Esophagus squamous epithelium (tissue), 5 donors: ENCODE measurements at places on chromosomes 2 and 18.

GRCh38 chr2:213491376-213491775, 207.1 kb downstream of the SPAG16 start:
- DNase-seq, result no peak

DNA sequence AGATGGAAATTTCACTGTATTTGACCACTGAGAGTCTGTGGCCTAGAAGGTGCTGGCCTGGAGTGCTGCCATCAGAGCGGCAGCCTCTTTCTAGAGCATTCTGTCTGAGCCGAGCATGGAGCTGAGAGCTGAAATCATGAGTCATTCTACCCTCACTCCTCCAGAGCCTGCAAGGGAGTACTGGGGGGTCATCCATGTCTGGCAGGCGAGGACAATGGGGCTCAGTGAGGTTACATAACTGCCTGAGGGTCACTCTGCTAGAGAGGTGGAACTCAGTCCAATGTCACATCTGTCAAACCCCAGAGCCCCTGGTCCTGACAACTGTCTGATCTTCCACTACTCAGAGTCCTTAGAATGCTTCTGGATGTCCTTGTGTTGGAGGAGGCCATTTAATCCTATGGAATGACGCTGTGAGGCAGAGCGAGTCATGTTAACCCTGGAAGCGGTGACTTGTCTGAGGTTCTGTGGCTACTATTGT, 65.3 kb downstream of the HAUS1 start:
- no peak for DNase-seq

DNA sequence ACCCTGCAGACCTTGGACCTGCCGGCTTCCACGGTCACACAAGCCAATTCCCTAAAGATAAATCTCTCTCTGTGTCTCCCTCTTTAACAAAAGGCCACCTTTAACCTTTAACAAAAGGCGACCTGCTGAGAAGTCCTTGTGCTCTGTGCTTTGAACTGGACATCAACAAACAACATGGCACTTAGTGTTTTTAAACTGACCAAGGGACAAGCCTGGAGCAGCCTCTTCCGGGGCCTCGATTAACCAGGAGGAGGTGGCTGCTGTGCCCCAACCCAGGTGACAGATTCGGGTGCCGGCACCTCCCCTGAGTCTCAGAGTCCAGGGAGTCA, 135.3 kb downstream of the RTP5 start:
- no peak for DNase-seq

DNA sequence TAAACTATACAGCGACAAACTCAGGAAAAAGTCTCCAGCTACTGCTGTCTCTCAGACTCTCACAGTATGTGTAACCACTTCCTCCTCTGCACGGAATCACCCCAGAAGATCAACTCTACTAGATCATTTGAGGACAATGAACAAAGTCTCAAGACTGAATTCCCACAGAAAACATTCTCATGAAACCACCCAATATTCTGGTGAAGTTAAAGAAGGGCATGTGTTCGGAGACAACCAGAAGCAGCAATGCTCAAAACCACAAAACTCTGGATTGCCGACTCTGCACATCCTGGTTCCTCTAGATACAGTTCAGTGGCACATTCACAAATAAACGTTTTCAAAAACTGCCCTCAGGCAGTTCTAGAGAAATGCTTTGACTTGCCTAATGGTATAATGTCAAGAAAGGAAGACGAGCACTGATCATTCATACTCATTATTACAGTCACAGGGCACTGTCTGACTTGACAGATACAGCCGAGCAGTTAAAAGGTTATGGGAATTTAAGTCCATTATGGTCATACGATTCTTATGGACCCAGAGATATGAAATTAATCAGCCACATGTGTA, 91.9 kb upstream of the STK17B start:
- DNase-seq, result no peak

GRCh38 chr2:11784747-11785610, 38.5 kb downstream of the LPIN1 start:
- DNase-seq, result no peak

DNA sequence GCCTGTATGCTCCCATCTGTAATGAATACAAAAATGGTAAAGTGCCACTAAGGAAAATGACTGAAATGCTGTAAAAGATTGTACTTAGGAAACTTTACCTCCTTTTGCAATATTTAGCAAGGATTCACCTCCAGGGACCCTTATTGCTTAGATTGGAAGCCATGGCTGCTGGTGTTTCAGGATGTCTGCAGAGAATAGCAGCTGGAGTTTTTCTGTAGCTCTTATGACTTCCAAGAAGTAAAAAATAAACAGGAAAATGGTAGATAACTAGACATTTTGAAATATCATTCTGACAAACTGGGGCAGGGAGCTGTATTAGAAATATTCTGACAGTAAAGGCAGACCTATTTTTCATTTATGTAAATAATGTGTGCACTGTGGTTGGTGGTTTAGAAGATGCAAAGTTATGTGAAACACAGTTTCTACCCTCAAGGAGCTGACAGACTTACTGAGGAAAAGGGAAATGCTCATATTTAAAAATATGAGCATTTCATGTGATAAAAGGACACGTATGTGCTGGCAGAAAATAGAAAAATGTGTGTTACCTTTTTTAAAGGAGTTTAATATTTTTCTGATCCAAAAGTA, 224.9 kb upstream of the BOD1L2 start:
- DNase-seq, result no peak

DNA sequence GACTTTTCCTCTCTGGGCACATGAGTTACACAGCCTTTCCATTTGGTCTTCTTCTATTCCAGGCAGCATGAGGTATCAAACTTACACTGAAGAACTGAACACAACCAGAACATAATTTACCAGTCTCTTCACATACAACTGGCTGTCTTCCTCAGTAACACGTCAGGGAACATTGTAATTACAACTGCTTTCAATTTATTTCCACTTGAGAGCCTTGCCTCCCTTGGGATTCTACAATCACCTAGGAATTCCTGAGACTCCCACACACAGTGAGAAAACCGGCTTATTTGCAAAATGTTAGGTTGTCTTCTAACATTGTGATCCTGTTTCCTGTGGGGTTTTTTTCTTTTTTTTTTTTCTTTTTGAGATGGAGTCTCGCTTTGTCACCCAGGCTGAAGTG, 149.9 kb downstream of the TMX3 start:
- no peak for DNase-seq

GRCh38 chr2:47888581-47889280, 17.6 kb downstream of the FBXO11 start:
- DNase-seq, result no peak

DNA sequence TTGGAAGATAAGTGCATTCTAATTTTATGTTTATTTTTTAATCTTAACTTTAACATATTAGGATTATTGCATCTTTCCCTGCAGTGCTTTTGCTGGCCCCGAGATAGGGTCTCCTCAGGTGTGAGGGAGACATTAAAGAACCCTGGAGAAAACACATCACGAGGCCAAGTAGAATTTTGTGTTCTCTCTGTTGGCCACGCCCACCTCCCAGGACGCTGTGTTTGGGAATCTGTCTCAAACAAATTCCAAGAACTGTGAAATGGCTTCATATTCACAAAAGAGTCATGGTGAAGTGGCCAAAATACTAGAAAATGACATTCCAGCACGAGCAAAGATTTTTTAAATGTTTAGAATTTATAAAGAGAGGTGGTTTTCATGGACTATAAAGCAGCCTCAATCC, 27.3 kb downstream of the RNF144A start:
- DNase-seq, result no peak
